ENCODE measurements at places on chromosomes 7 and 10.

GRCh38 chr7:41837916-41838315 lies 135.0 kb upstream of the INHBA start:
- DNase-seq, result no peak

- no peak for DNase-seq
Measured at GRCh38 chr10:49094646-49095045, 20.7 kb downstream of the VSTM4 start.

GRCh38 chr10:125079091-125079600 lies 81.2 kb downstream of the CTBP2 start:
- DNase-seq, result no peak

- no peak for DNase-seq
Measured at GRCh38 chr7:88919478-88920131, 124.1 kb upstream of the TEX47 start.

GRCh38 chr10:127933271-127933670 lies 26.4 kb downstream of the PTPRE start:
- DNase-seq, result no peak
